ENCODE measurements at places on chromosomes 11 and 22.

GRCh38 chr11:104462341-104462740, 298.4 kb upstream of the PDGFD start:
- no peak for DNase-seq

GRCh38 chr22:45763236-45763624, 91.6 kb downstream of the ATXN10 start:
- no peak for DNase-seq

GRCh38 chr11:73997120-73997770, 11.6 kb downstream of the UCP3 start:
- no peak for DNase-seq

DNA sequence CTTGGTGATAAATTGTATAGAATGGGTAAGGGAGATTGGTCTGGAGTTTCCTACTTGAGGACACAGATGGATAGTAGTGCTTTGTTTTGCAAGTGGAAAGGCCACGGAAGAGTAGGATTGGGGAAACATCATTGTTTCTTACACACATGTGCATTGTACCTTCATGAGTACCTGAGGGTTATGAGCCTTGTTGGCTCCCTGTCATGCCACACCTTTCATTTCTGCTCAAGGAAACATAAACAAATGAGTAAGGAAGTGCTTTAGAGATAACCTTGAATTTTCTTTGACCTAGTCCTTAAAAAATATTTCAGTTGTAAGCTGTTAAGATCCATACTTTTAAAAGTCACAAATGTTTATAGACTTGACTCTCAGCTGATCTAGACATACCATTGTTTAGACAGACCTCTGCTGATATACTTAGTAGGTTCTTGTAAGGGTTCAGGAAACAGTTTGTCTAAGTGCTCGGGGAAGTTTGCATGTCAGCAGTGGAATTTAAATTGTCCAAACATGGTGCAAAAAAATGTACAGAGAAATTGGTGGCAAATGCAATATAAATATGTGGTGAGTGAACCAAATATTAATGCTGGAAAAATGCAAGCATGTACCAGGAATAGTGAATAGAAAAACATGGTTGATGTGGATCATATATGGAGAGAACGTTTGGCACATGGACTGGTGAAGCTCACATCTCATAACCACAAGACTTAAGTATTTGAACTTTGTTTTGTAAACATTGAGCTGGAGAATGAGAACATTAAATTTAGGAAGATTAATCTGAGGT, 40.9 kb downstream of the GAS2 start:
- DNase-seq, result no peak

DNA sequence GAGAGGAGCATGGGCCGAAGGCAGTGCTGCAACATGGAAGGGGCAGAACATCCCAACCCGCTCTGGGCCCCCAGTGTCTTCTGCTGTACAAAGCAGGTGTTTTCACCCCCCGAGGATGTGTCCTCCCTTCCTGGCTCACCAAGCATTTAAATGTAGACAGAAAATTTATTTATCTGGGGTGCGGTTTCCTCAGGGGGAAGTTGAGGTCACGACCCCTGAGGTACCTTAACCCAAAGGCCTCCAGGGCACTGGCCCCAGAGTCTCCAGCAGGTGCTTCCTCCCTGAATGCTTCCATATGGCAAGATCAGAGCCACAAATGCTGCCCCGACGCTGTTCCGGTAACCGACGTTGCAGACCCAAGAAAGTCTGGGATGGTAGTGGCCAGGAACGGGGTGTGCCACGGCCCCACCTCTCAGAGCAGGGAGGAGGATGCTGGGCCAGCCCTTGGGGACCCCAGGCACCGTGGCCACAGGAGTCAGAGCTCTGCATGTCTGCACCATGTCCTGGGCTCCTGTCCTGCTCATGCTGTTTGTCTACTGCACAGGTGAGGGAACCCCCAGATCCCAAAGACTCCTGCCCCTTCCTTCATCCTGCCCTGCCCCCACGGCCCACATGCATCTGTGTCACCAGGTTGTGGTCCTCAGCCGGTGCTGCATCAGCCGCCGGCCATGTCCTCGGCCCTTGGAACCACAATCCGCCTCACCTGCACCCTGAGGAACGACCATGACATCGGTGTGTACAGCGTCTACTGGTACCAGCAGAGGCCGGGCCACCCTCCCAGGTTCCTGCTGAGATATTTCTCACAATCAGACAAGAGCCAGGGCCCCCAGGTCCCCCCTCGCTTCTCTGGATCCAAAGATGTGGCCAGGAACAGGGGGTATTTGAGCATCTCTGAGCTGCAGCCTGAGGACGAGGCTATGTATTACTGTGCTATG, at the start of gene VPREB1:
Gene VPREB1, plus strand, starts transcription at position 471 of the 935 bp plus-strand sequence. Its CDS starts 28 bp downstream, at position 499.
- no peak for DNase-seq

DNA sequence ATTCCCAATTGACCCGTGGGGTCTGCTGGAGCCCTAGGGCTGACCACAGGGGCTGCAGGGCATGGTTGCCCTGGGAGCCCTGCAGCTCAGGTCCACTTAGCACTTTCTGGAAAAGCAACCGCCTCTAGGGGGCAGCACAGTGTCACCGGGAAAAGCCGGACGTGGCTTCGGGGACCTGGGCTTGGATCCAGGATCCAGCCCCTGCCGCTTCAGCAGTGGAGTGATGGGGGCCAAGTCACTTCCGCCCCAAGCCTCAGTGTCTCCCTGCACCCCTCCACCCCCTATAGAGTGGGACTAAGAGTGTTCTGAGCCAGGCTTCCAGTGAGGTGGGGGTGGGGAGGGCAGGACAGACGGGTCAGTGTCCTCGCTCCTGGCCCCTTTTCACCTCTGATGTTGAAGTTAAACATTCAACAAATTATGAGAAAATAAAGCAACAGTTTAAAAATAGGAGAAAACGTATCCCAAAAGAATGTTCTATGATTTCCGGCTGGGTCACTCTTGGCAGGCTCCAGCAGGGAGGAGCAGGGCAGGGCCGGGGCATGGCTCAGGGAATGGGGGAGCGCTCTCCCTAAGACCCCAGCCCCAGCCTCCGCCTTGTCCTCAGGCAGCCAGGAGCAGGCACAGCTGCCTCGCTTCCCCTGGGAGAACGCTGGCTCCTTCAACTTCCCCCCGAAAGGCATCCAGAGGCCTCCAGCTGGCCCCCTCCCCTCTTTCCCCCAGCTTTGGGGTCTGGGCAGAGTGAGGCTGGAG, 96.5 kb upstream of the FGF3 start:
- DNase-seq, result peak; percentile 70

- DNase-seq, result no peak
Measured at GRCh38 chr22:39253435-39254070, 8.8 kb upstream of the PDGFB start.

DNA sequence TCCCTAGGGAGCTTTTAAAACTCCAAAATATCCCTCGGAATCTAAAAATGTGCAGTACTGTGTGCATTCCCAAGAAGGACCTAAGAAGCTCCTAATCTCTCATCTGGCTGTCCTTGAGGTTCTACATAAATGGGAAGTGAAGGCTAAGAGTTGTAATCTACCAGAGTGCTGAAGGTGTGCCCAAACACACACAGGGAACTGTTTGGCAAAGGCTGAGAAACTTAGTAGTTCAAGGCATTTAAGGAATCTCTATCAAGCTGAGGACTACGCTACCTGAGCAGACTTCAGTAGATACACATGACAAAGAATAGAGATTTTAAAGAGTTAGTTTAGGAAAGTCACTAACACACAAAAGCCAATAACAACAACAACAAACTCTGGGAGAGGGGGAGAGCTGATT, 71.1 kb downstream of the TTC28 start:
- no peak for DNase-seq

DNA sequence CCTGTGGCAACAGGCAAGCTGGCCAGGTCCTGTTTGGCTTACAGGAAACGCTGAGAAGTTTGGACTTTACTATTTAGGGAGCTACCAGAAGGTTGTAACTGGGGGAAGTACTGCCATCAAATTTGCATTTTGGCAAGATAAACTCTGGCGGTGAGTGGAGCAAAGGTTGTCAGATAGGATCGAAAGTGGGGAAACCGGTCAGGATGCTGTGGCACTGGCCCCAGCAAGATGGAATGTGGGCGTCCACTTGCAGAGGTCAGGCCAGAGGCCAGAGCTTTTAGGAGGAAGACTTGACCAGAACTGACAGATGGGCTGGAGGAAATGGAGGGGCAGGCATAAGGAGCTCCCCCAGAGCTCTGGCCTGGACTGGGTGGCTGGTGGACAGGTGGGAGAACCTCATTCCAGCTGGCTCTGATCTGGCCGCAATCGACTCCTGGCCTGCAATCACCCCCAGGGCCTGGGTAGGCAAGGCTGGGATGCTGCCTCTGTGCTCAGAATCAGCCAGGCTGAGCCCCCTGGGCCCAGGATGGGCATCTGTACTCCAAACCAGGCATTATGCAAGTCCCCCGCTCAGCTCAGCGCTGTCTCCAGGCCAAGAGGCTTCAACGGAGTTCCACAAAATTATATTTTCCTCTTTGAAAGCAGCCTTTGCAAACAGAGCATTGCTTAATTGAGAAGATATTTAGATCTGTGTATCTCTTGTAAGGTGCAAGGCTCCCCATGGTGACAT, 178.3 kb upstream of the NECTIN1 start:
- no peak for DNase-seq

GRCh38 chr11:33419924-33420323, 162.7 kb downstream of the HIPK3 start:
- DNase-seq, result no peak

DNA sequence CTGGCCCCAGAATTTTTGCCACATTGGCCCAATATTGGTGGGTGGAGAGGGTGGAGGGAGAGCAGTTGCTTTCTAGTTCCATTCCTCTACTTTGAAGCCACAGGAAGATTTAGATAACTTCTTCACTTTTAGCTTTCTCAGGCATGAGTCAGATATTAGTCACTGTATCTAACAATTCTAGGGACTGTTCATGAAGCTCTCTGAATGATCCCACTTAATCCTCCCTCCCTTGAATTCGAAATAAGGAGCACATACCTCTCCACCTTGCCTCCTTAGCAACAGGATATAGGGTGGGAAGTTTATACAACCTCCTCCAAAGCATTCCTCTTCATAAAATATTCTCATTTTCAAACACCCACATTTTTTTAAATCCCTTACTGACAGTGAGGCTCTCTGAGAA, 13.5 kb downstream of the FSHB start:
- no peak for DNase-seq

GRCh38 chr22:46240907-46241306, 9.2 kb downstream of the CDPF1 start:
- DNase-seq, result no peak

DNA sequence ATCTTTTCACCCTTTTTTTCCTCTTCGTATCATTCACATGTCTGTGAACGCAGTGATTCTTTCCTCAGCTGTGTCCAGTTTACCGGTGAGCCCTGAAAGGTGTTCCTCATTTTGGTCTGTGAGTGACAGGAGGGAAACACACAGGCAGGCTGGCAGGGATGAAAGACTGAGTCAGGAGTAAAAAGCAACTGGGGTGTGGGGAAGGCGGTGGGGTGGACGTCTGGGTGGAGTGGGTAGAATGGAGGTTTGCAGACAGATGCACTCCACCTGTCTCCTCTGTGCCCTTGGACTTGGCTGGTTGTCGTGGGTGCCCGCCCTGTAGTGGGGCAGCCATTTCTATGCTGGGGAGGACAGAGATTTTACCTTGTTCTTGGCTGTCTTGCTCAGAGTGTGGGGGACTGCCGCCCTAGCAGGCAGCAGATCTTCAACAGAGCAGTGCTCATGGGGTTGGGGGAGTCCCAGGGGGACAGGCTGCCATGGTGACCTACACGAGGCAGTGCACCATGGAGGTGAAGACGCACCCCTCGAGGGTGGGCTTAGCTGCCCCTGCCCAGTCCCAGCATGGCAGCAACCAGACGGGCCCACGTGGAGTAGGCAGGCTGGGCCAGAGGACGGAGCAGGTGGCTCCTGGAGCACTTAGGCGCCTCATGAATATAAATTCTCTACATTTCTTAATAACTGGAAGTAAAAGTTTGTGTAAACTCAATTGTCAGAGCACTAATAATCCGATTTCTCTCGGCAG, 603.7 kb downstream of the TBC1D22A start:
- DNase-seq, result no peak

DNA sequence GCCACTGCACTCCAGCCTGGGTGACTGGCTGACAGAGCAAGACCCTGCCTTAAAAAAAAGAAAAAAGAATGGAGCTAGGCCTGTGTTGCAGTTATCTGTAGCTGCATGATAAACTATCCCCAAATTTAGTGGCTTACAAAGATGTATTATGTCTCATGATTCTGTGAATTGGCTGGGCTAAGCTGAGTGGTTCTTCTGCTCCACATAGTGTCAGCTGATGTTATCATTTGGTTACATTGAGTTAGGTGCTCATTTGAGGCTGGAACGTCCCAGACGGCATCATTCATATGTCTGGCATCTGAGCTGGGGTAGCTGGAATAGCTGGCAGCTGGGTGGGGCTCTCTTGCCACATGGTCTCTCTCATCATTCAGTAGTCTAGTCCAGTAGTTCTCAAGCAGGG, 8.2 kb upstream of the ASCC2 start:
- no peak for DNase-seq

DNA sequence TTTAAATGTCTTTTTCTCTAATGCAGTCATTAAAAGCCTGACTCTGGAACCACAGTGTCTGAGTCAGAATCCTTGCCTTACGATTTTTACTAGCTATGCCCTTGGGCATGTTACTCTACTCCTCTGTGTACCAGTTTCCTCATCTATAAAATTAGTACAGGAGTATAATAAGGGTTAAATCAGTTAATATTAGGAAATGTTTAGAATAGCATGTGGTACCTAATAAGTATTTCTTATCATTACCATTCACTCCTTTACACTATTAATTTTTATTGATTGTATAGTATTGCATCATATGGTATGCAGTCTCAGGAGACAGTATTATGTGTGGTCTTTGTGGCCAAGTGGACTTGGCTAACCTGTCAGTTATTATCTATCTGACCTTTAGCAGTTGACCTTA, 68.2 kb downstream of the METTL15 start:
- DNase-seq, result no peak

GRCh38 chr11:94826415-94826814, 58.3 kb downstream of the AMOTL1 start:
- DNase-seq, result no peak

GRCh38 chr11:14240221-14240620, 118.8 kb downstream of the RRAS2 start:
- DNase-seq, result no peak

- no peak for DNase-seq
Measured at GRCh38 chr11:111230122-111230465, 15.4 kb upstream of the POU2AF2 start.

GRCh38 chr22:26447584-26448329, 18.7 kb downstream of the ASPHD2 start:
- no peak for DNase-seq

DNA sequence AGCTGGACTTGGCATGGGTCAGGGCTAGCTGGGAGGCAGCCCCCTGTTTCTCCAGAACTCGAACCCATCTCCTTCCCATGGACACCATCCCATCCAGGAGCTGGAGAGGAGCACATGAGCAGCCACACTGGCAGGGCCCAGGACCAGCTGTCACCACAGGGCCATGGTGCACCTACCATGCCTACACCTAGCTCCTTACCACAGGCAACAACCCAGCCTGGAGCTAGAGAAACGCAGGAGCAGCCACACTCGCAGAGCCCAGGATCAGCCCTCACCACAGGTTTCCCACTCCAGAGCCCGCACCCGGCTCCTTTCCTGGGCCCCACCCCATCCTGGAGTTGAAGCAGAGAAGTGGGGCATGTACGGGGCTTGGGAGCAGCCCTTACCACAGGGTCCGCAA, 50.2 kb downstream of the GAB4 start:
- DNase-seq, result no peak

GRCh38 chr11:12653729-12654128, 20.5 kb upstream of the TEAD1 start:
- no peak for DNase-seq

Measured in NCI-H1417 (cell line).